ENCODE measurements at places on chromosomes 6 and 20.
A peak's percentile ranks its signal among the peaks of the same experiment; 100 is the strongest.

GRCh38 chr6:112231594-112232060 lies 22.7 kb downstream of the LAMA4 start:
- no peak for DNase-seq

DNA sequence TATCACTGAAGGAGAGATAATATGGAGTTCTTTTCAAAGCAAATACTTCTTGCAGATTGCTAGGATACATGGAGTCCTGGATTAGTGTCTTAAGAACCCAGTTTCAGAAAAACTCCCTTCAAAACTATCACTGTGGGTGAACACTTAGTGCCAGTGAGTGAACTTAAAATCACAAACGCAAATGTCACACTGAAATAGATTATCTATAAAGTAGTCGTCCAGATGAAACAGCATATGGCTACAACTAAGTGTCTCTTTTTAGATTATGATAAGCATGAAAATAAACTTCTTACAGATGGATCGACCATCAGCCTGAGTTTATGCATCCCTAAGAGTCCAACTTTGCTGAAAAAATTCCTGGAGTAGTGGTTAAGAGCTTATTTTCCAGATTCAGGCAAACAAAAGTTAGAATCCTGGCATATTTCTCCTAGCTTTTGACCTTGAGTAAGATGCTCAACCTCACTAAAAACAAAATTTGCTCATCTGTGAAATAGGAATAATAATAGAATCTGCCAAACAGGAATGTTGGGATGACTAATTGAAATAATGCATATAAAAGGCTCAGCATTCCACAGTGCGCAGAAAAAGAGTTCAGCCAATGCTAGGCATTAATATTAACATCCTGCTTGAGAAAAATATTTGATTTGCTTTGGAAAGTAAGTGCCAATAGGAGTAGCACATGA lies 70.4 kb downstream of the DOK5 start:
- no peak for DNase-seq

GRCh38 chr6:106145741-106146227 lies 59.6 kb downstream of the PRDM1 start:
- peak; percentile 21 for DNase-seq

DNA sequence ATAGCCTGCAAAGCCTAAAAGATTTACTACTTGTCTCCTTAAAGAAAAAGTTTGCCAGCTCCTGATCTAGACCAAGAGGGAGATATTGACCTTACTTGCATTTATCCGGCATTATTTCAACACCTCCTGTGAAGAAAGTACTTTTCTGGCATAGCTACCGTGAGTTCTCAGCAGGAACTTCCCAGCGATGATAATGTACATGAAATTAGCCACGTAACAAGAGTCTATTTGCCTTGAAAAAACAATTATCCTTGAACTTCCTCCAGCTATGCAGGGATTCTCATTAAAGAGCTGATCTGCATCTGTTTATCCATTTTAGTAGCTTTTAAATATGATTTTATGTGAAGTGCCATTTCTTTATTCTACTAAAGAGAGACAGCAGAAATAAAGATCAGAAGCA lies 41.7 kb downstream of the ALDH5A1 start:
- DNase-seq = no peak

- no peak for DNase-seq
These were observed 51.2 kb downstream of the BMP6 start for GRCh38 chr6:7777074-7777473.

DNA sequence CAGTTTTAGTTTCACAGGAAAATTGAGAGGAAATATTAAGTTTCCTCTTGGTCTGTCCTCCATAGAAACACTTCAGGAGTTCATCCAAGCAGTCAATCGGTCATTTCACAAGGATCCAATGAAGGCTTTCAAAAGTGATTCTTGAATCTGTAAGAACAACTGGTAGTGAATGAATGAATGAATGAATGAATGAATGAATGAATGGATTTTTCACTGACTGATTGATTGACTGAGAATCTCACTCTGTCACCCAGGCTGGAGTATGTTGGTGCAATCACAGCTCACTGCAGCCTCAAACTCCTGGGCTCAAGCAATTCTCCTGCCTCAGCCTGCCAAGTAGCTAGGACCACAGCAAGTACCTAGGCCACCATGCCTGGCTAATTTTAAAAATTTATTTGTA lies 39.4 kb upstream of the TAF8 start:
- DNase-seq = no peak

DNA sequence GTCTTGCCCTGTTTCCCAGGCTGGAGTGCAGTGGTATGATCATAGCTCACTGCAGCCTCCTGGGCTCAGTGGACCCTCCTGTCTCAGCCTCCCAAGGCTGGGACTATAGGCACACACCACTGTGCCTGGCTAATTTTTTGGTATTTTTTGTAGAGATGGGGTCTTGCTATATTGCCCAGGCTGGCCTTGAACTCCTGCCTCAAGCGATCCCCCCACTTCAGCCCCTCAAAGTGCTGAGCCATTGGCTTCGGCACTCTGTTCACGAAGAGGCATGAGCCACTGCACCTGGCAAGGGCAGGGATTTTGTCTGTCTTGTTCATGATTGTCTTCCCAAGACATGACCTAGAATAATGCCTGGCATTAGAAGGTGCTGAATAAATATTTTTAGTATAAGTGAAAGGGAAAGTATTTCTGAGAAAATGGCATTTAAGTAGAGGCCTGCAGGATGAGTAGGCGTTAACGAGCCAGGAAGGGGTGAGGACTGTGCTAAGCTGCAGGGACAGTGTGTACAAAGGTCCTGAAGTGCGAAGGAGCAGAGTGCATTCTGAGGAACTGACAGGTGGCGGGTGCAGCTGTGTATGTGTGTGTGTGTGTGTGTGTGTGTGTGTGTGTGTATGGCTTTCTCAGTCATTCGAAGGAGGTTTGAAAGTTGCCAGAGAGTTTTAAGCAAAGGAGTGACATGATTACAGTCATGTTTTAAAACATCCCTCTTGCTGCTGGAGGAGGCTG lies 43.0 kb downstream of the VEGFA start:
- DNase-seq = peak; percentile 50

DNA sequence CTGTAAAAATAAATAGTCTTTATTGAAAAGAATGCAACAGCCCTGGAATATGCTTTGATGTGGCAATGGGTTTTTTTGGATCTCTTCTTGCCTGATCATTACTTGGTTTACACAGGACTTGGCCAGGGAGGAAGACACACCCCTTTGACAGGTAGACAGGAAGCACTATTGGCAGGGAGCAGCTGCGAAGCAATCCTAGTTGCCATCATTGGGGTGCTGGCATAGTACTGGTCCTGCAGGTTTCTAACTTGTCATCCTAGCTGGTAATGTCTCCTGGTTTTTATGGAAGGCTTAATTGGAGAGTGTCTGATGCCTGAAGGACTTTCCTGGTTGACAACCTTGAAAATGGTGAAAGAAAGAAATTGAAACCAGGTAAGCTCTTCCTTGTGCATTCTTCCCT lies 71.2 kb upstream of the CCN6 start:
- no peak for DNase-seq

DNA sequence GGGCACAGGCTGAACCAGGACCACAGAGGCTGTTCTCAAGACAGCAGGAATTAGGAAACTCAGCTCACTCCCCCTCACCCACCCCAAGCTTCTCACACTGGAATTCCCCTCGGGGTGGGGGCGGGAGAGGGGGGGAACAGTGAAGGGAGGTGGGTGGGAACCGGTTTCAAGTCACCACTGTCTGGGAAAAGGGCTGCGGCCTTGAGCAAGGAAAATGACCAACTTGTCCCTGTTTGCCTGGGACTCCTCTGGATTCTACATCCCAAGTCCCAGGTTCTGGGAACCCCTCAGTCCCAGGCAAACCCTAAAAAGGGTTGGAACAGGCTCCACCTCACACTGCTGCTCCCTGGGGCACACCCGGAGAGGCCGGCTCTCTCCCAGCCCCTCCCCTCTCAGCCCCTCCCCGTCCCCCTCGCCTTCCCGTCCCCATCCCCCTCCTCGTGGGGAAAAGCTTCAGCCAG lies 230.7 kb downstream of the TFAP2C start:
- no peak for DNase-seq

- no peak for DNase-seq
These were observed 80.5 kb downstream of the SMPDL3A start for GRCh38 chr6:122869437-122870024.

DNA sequence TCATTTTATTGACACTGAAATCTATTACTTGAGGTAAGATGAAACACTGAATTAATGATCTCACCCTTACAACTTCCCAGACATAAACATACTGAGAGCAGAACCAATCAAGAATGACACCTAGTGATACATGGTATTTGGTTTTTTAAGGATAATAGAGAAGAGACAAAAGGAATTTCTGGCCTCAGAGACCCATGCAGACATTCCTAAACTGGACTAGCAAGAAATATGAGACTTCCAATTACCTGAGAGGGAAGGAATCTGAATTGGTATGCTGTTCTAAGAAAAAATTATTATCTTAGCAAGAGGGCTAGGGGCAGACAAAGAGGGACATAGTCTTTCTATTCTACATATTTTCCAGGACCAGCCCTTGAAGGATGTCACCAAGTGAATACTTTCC lies 141.1 kb downstream of the BMP5 start:
- DNase-seq = no peak

- DNase-seq = no peak
These were observed 14.0 kb downstream of the KIAA1755 start for GRCh38 chr20:38246357-38247165.

DNA sequence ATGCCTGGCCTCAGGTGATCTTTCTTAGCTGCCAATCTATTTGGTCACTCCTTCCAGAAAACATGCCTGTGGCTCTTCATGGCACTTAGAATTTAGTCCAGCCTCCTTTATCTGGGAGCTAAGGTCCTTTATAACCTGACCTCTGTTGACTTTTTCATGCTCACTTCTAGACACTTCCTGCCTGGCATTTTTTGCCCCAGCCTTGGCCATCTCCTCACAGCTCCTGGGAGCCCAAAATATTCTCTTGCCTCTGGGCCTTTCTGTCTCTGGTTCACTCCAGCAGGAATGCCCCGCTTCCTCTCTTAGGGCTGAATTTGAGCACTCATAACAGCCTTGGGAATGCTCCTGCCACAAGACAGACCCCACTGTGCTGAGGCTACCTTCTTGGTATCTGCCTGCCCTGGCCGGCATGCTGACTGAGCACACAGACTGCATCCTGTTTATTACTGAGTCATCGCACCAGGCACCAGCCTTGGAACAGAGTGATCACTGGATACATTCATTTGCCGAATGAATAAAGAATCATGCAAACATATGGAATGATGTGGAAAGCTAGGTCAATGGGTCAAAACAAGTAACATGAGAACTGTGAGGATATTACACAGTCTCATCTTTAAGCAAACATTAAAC lies 5.8 kb upstream of the EEF1E1 start:
- no peak for DNase-seq

- no peak for DNase-seq
These were observed 9.7 kb upstream of the THBS2 start for GRCh38 chr6:169263374-169263773.

GRCh38 chr20:12171923-12172524 lies 254.3 kb downstream of the BTBD3 start:
- no peak for DNase-seq

DNA sequence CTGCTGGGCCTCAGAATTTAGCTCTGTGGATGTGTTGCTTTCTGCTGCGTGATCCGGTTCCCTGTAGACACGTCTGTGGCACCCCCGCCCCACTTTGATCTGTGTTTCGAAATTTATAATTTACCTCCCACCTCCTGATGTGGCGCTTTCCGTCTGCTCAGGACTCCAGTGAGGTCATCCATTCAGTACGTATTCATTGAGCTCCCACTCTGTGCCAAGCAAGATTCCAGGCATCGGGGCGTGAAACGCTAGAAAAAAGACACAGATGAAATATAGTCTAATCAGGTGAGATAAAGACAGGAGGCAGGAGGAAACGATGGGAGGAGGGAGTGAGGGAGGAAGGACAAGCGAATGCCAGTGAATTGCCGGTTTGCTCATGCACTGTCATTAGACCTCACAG lies 431.9 kb upstream of the SULF2 start:
- no peak for DNase-seq

DNA sequence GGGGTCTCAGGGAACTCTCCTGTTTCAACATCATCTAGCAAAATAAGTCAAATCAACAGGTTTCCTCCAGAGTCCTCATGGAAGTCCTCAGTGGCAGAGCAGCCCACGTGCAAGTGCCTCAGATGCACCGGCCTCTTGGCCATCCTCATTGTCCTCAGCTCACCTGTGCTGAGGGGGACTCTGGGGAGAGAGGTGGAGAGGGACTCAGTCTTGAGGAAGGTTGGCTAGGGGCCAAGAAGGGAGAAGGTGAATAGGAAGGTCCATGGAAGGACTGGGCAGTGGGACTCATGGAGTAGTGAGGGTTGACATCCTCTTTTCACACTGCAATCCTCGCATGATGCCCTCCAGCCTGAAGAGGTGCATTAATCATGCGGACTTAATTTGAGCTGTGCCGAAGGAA lies 77.9 kb upstream of the DUSP22 start:
- no peak for DNase-seq

DNA sequence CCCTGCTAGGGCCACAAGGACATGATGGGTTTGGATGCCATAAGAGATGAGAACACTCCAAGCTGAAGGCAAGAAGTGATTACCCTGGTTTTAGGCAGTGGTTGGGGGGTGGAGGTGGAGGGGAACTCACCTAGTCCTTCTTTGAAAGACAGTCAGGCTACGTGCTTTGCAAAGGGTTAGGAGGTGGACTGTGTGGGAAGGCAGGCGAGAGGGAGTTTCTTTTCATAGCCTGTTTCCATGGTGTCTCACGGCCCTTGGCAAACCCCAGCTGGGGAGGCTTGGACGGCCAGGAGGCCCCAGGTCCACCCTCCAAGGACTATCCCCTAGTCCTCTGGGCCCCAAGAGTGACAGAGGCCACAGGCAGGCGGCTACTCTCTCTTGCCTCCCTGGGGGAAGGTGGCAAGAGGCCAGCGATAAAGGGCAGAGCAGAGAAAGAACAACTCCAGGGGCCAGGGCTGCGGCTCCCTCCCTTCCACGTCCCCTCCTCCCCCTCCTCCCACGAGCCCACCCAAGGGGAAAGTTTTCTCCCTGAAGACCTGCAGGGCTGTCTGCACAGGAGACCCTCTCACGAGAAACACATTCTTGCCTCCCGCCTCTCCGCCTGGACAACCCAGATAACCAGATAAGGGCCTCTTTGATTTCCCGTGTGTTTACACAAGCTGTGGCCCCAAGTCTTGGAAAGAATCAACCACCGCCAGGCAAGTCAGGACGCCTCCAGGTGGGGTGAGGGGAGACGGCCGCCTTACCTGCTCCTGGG lies 74.4 kb downstream of the NOL4L start:
- DNase-seq = no peak

GRCh38 chr20:21505161-21505809 lies 8.6 kb downstream of the NKX2-2 start:
- DNase-seq = peak; percentile 60

GRCh38 chr20:20664795-20665589 lies 47.5 kb downstream of the RALGAPA2 start:
- DNase-seq = peak; percentile 6
